ENCODE measurements at places on chromosomes 12 and 14. TPM values are rescaled to one million over a fixed set of nuclear protein-coding genes. Genes with fewer than 3 reads are reported as not detected.

- H3K4me3 ChIP-seq = no peak overlapping the region
- no peaks in the 10 kb centered on the region for H3K27me3 ChIP-seq
- no peak overlapping the region for H3K27ac ChIP-seq
- no peak for DNase-seq
Measured at GRCh38 chr12:52862023-52862422, 13.2 kb upstream of the KRT78 start.

Gene NYNRIN
- 6.8 TPM for total RNA-seq

GRCh38 chr14:76456200-76456599, 80.3 kb downstream of the ESRRB start:
- no peak overlapping the region for H3K4me3 ChIP-seq
- H3K27me3 ChIP-seq = no peaks in the 10 kb centered on the region
- DNase-seq = no peak

- no peak for DNase-seq
- H3K36me3 ChIP-seq = no peaks in the 10 kb centered on the region
- H3K27me3 ChIP-seq = no peaks in the 10 kb centered on the region
Measured at GRCh38 chr12:1542599-1542998, 51.8 kb downstream of the FBXL14 start.

GRCh38 chr12:39846971-39847650, 227.5 kb upstream of the ABCD2 start:
- H3K4me1 ChIP-seq = no peaks in the 10 kb centered on the region
- no peak overlapping the region for H3K4me3 ChIP-seq
- no peak overlapping the region for H3K27ac ChIP-seq
- H3K36me3 ChIP-seq = no peaks in the 10 kb centered on the region
- DNase-seq = no peak
- H3K27me3 ChIP-seq = no peaks in the 10 kb centered on the region

Gene TRMT61A
- total RNA-seq = 22.1 TPM

DNA sequence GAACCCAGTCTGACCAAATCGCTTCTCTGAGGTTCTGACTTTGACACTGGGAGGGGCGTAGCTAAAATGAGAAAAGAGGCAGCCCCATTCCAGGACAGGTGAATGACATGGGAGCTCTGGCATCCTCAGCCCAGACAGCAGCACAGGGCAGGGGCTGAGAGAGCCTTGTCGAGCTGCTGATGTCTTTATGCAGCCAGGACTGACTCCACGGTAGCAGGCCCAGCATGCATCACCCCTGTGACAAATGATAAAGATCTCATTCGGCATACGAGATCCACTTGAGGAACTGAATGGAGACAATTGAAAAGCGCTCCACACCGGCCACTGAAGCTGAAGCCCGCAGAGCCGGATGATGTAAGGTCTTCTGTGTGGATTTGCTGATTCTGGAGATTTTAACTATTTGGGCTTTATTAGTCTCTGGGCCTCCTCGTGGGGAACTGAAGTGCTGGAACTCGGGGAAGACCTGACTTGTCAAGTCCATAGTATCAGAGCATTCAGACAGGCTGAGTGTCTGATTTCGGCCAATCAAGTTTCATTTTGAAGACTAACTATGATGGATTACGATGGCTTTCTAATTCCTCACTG, 56.9 kb upstream of the MAP1LC3B2 start:
- H3K4me3 ChIP-seq = no peak overlapping the region
- DNase-seq = no peak
- no peak overlapping the region for H3K27ac ChIP-seq
- H3K36me3 ChIP-seq = no peaks in the 10 kb centered on the region

Gene RARG
- 17.2 TPM for total RNA-seq

Gene HEATR5A
- 27.6 TPM for total RNA-seq

DNA sequence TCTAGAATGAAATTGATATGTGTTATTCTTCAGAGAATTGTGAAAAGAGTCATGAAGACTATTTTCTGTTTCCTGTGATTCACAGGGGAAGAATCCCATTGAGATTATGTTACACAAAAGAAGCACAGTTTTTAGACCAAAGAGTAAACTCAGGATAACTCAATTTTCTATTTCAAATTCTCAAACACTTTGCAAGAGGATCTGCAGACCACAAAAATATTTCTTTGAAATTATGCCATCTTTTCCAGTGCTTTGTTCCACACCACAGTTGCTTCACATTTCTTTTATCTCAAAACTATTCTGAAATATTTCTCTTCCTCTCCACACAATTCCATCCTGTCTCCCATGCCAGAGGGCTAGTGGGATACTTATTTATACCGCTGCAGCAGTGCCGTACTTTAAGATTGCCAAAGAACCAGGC, 188.9 kb upstream of the FOXG1 start:
- no peak overlapping the region for H3K4me3 ChIP-seq
- no peaks in the 10 kb centered on the region for H3K27me3 ChIP-seq
- H3K36me3 ChIP-seq = no peaks in the 10 kb centered on the region
- no peak for DNase-seq

GRCh38 chr14:103558071-103558882, 4.2 kb downstream of the BAG5 start:
- peaks cover 58% of the 10 kb centered on the region for H3K4me1 ChIP-seq
- H3K27ac ChIP-seq = peak overlapping the region; percentile 79
- no peak for DNase-seq
- H3K27me3 ChIP-seq = no peaks in the 10 kb centered on the region

Gene NRIP2
- total RNA-seq = 1.1 TPM

Gene GPR135
- total RNA-seq = 12.7 TPM

Gene CPNE8
- total RNA-seq = 24.7 TPM

- H3K36me3 ChIP-seq = no peaks in the 10 kb centered on the region
- H3K27ac ChIP-seq = peak overlapping the region; percentile 24
- H3K27me3 ChIP-seq = no peaks in the 10 kb centered on the region
- no peak for DNase-seq
- H3K4me3 ChIP-seq = no peak overlapping the region
- H3K4me1 ChIP-seq = peaks cover 29% of the 10 kb centered on the region
Measured at GRCh38 chr12:43285159-43285598, 266.8 kb downstream of the ADAMTS20 start.

Gene ZDHHC22
- 0.49 TPM for total RNA-seq

DNA sequence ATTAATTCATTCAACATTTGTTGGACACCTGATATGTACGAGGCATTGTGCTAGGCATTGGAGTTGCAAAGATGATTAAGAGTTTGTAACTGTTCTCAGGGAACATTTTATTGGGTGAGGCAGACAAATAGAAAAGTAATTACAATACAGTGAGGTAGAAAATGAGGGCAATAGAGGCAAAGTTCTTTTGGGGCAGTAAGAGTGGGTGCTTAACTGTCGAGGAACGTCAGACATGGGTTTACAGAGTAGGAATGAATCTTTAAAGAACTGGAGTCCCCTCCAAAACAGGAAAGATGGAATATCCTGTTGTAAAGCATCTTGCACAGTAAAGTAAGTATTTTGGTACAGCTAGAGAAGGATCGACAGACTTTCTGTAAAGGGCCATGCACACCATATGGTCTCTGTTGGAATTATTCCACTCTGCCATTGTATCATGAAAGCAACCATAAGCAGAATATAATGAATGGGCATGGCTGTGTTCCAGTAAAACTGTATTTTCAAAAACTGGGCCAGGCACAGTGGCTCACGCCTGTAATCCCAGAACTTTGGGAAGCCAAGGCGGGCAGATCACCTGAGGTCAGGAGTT, 9.1 kb downstream of the CREBL2 start:
- no peaks in the 10 kb centered on the region for H3K27me3 ChIP-seq
- no peak for DNase-seq
- H3K4me3 ChIP-seq = no peak overlapping the region
- no peaks in the 10 kb centered on the region for H3K36me3 ChIP-seq
- H3K27ac ChIP-seq = no peak overlapping the region
